ENCODE measurements at places on chromosomes 4 and X.

DNA sequence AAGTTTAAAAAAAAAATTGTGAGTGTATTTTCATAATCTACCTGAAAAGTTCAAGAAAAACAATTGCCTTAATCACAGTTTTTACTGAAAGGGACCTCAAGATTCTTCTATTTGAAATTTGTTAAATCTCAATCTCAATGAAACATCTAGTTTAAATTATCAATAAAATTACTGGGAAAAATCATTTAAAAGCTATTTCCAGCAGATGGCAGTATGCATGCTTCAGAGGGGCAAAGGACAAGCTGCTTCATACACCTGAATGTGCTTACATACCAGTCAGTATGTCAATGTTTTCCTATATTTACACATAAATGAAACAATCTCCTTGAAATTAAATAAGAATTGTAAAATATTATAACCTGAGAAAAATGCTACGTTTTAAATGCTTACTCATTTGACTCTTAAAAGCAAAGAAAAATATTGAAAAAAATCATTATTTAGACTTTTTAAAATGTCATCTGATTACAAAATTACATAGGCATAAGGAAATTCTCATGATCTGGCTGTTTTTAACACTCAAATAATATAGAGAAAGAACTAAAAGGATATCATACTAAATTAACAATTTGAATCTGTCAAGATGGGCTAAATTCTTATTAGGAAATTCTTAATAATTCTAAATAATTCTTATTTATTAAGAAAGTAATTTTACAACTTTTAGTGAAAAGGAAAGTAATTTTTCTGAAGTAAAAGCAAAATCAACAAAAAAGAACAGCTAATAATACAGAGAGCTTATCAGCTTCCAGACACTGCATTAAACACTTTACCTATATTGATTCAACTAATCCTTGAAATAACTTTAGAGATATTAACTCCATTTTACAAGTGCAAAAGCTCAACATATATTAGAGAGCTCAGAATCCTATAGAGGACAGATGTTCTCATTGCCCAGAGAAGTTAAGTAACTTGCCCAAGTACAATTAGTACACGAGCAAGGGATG lies 242.1 kb downstream of the ADAMTS3 start:
- H3K4me1 ChIP-seq = no peaks in the 10 kb centered on the region
- DNase-seq = no peak
- no peaks in the 10 kb centered on the region for H3K27me3 ChIP-seq
- H3K27ac ChIP-seq = no peak overlapping the region
- no peak overlapping the region for H3K4me3 ChIP-seq
- H3K36me3 ChIP-seq = no peaks in the 10 kb centered on the region

GRCh38 chr4:186347743-186348142 lies 81.8 kb downstream of the F11 start:
- peak overlapping the region; percentile 4 for H3K4me3 ChIP-seq
- peak; percentile 64 for DNase-seq
- H3K27me3 ChIP-seq = no peaks in the 10 kb centered on the region

DNA sequence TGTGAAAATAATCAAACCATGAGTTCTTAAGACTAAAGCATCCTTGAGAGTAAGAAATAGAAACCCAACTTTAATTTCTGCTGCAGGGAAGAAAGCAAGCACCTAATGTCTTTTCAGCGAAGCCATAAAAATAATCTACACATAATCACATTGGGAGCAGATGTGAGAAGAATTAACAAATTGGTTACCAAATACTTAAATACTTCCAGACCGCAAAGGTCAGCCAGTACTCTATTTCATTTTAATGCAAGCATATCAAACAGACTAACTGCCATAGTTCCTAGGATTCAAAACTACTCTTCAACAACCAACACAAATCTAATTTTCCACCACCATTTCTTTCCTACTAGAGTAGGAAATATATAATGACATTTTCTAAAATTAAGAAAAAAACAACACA lies 144.8 kb upstream of the SLIT2 start:
- no peaks in the 10 kb centered on the region for H3K4me1 ChIP-seq
- H3K36me3 ChIP-seq = no peaks in the 10 kb centered on the region
- DNase-seq = no peak
- no peak overlapping the region for H3K4me3 ChIP-seq
- H3K27ac ChIP-seq = no peak overlapping the region
- H3K27me3 ChIP-seq = no peaks in the 10 kb centered on the region

- no peaks in the 10 kb centered on the region for H3K4me1 ChIP-seq
- H3K27me3 ChIP-seq = no peaks in the 10 kb centered on the region
- no peak overlapping the region for H3K4me3 ChIP-seq
- no peak overlapping the region for H3K27ac ChIP-seq
These were observed 370.6 kb downstream of the MAGEB5 start for GRCh38 chrX:26586570-26586969.

DNA sequence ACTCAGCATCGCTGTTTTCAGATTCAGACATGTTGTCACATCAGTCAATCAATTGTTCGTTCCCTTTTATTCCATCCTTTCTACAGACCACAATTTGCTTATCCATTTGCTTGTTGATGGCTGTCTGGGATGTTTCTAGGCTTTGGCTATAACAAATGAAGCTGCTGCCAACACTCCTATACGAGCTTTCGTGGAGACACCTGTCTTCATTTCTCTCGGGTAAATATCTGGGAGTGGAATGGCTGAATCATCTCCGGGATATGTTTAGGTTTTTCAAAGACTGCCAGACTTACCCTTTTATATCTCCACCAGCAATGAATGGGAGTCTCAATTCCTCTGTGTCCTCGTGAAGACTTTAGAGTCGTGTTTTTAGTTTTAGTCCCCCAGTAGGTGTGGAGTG lies 118.9 kb downstream of the SORCS2 start:
- no peak overlapping the region for H3K4me3 ChIP-seq
- H3K36me3 ChIP-seq = no peaks in the 10 kb centered on the region
- DNase-seq = no peak
- H3K4me1 ChIP-seq = no peaks in the 10 kb centered on the region

GRCh38 chrX:111098874-111099273 lies 2.9 kb downstream of the PAK3 start:
- H3K27me3 ChIP-seq = peaks cover 5% of the 10 kb centered on the region
- H3K4me1 ChIP-seq = no peaks in the 10 kb centered on the region
- H3K27ac ChIP-seq = no peak overlapping the region
- H3K36me3 ChIP-seq = no peaks in the 10 kb centered on the region
- H3K4me3 ChIP-seq = peak overlapping the region; percentile 3

- H3K27me3 ChIP-seq = no peaks in the 10 kb centered on the region
- H3K4me3 ChIP-seq = no peak overlapping the region
- H3K27ac ChIP-seq = no peak overlapping the region
- no peaks in the 10 kb centered on the region for H3K4me1 ChIP-seq
These were observed 89.4 kb downstream of the GABRB1 start for GRCh38 chr4:47120783-47121182.

- no peaks in the 10 kb centered on the region for H3K4me1 ChIP-seq
- DNase-seq = no peak
- H3K27me3 ChIP-seq = no peaks in the 10 kb centered on the region
These were observed 2.4 kb downstream of the TFDP3 start for GRCh38 chrX:133215747-133216146.

- no peaks in the 10 kb centered on the region for H3K36me3 ChIP-seq
- H3K27me3 ChIP-seq = no peaks in the 10 kb centered on the region
- no peaks in the 10 kb centered on the region for H3K4me1 ChIP-seq
- no peak for DNase-seq
- H3K4me3 ChIP-seq = no peak overlapping the region
These were observed 42.2 kb downstream of the ACOX3 start for GRCh38 chr4:8398347-8398746.

- no peak overlapping the region for H3K27ac ChIP-seq
- H3K27me3 ChIP-seq = no peaks in the 10 kb centered on the region
- no peaks in the 10 kb centered on the region for H3K36me3 ChIP-seq
- DNase-seq = peak; percentile 64
- no peak overlapping the region for H3K4me3 ChIP-seq
- no peaks in the 10 kb centered on the region for H3K4me1 ChIP-seq
These were observed 706 bp downstream of the DUSP9 start for GRCh38 chrX:153647461-153648357.

DNA sequence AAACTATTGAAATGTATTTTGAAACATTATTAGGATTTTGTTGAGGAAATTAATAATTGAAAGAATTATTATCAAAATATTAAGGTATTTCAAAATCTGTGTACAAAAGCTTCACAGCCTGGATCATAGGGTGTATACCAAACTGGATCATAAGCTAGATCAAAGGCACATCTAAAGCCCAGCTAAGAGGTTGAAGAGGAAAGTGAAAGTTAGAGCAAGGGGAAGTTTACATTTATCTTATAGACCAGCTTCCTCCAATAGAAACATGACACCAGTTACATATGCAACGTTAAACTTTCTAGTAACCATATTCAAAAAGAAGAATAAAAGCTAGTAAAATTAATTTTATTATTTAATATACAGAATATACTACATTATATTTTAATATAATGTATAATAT lies 227.2 kb upstream of the BMP3 start:
- H3K36me3 ChIP-seq = no peaks in the 10 kb centered on the region
- H3K27ac ChIP-seq = no peak overlapping the region
- DNase-seq = no peak
- H3K4me3 ChIP-seq = no peak overlapping the region
- H3K27me3 ChIP-seq = no peaks in the 10 kb centered on the region
- no peaks in the 10 kb centered on the region for H3K4me1 ChIP-seq

DNA sequence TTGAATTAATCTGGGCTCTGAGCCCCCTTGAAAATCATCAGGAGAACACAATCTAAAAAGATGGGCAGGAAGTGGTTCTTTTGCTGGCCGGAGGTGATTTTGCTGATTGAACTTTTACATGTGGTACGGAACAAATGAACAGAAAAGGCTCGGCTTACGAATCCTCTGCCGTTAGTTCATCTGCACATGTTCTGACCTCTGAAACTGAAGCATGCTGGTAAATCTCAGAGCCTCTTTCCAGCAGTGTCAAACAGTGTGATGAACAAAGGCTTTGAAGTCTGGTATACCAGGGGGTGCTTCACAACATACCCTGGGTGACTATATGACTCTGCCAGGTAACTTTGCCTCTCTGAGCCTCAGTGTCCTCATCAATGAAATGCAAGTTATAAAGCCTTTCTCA lies 194.2 kb upstream of the C1QTNF7 start:
- H3K27ac ChIP-seq = no peak overlapping the region
- no peak overlapping the region for H3K4me3 ChIP-seq
- no peaks in the 10 kb centered on the region for H3K36me3 ChIP-seq
- no peak for DNase-seq
- no peaks in the 10 kb centered on the region for H3K27me3 ChIP-seq

GRCh38 chr4:141240259-141240658 lies 19.6 kb downstream of the ZNF330 start:
- H3K36me3 ChIP-seq = no peaks in the 10 kb centered on the region
- no peaks in the 10 kb centered on the region for H3K27me3 ChIP-seq
- H3K27ac ChIP-seq = no peak overlapping the region
- no peak for DNase-seq
- no peaks in the 10 kb centered on the region for H3K4me1 ChIP-seq

DNA sequence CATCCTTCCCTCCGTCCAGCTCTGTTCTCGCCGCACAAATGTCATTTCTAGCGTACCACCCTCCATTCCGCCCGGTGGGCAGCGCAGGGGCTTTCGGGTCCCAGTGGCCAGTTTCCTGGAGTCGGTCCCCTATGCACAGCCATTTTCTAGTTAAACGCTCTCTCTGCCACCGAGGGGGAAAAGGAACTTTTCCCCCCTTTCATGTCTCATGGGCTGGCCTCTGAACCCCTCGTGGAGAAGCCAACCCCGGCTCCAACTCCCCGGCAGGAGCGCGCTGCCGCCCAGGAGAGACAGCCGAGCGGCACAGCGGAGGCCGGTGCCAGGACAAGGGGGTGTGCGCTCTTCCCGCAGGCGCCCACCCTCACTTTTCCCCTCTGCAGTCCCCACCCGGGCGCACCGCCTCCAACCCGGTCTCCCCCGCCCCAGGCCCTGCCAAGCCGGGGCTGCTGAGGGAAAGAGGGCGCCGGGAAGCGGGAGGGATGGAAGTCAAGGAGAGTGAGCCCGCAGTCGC lies 662 bp downstream of the APBB2 start:
- H3K4me3 ChIP-seq = peak overlapping the region; percentile 86
- peak overlapping the region; percentile 79 for H3K27ac ChIP-seq
- H3K36me3 ChIP-seq = no peaks in the 10 kb centered on the region
- peak; percentile 27 for DNase-seq

GRCh38 chr4:187992971-187993370 lies 2.6 kb upstream of the ZFP42 start:
- H3K4me3 ChIP-seq = no peak overlapping the region
- no peak overlapping the region for H3K27ac ChIP-seq
- H3K4me1 ChIP-seq = no peaks in the 10 kb centered on the region
- DNase-seq = no peak
- H3K27me3 ChIP-seq = no peaks in the 10 kb centered on the region
- no peaks in the 10 kb centered on the region for H3K36me3 ChIP-seq

GRCh38 chr4:15963576-15963975 lies 601 bp upstream of the FGFBP2 start:
- no peak overlapping the region for H3K27ac ChIP-seq
- no peaks in the 10 kb centered on the region for H3K27me3 ChIP-seq
- no peak for DNase-seq
- H3K4me3 ChIP-seq = no peak overlapping the region

GRCh38 chr4:113221990-113222389 lies 172.5 kb downstream of the ANK2 start:
- no peak overlapping the region for H3K27ac ChIP-seq
- H3K27me3 ChIP-seq = no peaks in the 10 kb centered on the region
- H3K4me3 ChIP-seq = no peak overlapping the region
- H3K36me3 ChIP-seq = no peaks in the 10 kb centered on the region
- DNase-seq = no peak
- H3K4me1 ChIP-seq = no peaks in the 10 kb centered on the region

- no peak overlapping the region for H3K27ac ChIP-seq
- no peaks in the 10 kb centered on the region for H3K36me3 ChIP-seq
- DNase-seq = no peak
- H3K27me3 ChIP-seq = no peaks in the 10 kb centered on the region
- no peaks in the 10 kb centered on the region for H3K4me1 ChIP-seq
These were observed 30.1 kb upstream of the GPRIN3 start for GRCh38 chr4:89337681-89338080.

DNA sequence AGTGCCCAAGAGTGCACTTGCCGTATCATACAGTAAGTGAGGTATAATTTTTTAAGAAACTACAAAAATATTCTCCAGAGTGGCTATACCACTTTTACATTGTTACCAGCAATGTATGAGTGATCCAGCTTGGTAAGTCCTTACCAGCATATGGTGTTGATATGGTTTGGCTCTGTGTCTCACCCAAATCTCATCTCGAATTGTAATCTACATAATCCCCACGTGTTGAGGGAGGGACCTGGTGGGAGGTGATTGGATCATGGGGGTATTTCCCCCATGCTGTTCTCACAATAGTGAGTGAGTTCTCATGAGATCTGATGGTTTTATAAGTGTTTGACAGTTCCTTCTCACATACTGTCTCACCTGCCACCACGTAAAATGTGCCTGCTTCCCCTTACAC lies 44.8 kb downstream of the RBMX start:
- no peaks in the 10 kb centered on the region for H3K27me3 ChIP-seq
- H3K4me3 ChIP-seq = no peak overlapping the region
- H3K27ac ChIP-seq = no peak overlapping the region
- DNase-seq = no peak
- H3K4me1 ChIP-seq = no peaks in the 10 kb centered on the region

DNA sequence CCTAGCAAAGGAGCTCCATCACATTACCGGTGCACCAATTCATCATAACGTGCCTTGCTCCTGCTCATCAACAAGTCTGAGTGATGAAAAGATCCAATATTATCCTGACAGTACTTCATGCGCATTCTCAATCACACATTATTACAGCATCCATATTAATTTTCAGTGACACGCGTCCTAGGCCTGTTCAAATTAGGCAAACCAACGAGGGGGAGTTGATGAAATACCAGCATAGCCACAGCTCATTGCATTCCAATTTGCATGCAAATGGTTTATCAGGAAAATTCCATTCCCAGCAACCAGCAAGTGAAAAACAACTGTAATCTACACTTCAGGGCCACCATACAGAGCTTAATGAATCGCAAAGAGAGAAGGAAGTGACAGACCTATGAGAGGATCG lies 236.9 kb downstream of the DCLK2 start:
- no peaks in the 10 kb centered on the region for H3K36me3 ChIP-seq
- H3K27me3 ChIP-seq = no peaks in the 10 kb centered on the region
- H3K27ac ChIP-seq = no peak overlapping the region
- DNase-seq = no peak
- no peaks in the 10 kb centered on the region for H3K4me1 ChIP-seq

All from pancreas (tissue), 10 donors.